ENCODE measurements at places on chromosomes 13 and 19. TPM values are rescaled to one million over a fixed set of nuclear protein-coding genes. Genes with fewer than 3 reads are reported as not detected.

DNA sequence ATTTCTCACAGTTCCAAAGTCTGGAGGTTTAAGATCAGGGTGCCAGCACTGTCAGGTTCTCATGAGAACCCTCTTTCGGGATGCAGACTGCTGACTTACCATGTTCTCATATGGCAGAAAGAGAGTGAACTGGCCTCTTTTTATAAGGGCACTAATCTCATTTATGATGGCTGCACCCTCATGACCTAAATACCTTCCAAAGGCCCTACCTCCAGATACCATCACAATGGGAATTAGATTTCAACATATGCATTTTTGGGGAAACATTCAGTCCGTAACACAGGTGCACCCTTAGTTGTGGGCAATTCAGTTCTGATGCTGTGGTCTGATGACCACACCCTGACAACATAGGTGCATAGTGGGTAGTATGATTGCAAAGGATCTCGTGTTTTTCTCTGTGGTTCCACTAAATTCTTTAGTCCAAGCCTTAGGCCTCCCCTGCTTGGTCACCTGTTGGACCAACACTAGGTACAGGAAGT lies 33.3 kb downstream of the GARRE1 start:
- no peak for DNase-seq

GRCh38 chr13:42574011-42574410 lies at the start of gene TNFSF11:
Gene TNFSF11 (plus strand): TSS chr13:42574152. CDS start chr13:42574304, 152 bp downstream.
- no peak for DNase-seq

FFAR2 gene
- total RNA-seq, result not detected

DNA sequence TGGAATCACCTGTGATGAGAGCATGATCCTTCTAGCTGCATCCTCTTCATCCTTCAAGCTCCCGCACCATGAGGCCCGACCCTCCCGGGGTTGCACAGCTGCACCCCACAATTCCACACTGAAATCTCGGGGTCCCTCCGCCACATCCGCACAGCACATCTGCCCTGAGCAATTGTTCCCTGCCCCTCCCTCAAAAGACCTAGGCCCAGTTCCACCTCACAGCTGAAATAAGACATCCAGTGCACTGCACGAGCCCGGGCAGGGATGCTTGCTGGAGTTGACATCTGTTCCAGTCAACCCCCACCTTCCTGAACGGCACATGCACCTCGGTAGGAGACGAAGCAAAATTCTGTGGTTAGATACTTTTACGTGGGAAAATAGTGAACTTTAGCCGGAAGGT lies 14.7 kb upstream of the SOX1 start:
- DNase-seq, result no peak

GRCh38 chr13:44904967-44905366 lies 84.3 kb downstream of the NUFIP1 start:
- no peak for DNase-seq

PPFIA3 gene
- 1.6 TPM for total RNA-seq

- DNase-seq, result no peak
Observed at GRCh38 chr19:41707502-41707812, 969 bp upstream of the CEACAM5 start.

DNA sequence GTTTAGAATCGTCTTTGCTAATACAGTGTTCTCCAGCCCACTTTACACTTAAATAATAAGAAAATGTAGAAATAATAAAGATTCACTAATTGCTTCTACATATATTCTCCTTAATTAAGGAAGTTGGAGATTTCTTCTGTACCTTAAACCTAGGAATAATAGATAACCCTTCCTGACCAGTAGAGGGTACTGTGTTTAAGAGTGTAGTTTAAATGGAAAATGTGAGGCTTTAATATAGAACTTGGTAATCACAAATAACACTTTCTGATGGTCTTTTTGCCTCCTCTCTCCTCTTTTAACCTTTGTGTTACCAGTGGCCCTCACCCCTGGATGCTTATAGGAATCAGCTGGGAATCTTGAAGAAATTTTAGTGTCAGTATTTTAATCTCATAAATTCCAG lies 20.7 kb downstream of the POMP start:
- DNase-seq, result no peak

DNA sequence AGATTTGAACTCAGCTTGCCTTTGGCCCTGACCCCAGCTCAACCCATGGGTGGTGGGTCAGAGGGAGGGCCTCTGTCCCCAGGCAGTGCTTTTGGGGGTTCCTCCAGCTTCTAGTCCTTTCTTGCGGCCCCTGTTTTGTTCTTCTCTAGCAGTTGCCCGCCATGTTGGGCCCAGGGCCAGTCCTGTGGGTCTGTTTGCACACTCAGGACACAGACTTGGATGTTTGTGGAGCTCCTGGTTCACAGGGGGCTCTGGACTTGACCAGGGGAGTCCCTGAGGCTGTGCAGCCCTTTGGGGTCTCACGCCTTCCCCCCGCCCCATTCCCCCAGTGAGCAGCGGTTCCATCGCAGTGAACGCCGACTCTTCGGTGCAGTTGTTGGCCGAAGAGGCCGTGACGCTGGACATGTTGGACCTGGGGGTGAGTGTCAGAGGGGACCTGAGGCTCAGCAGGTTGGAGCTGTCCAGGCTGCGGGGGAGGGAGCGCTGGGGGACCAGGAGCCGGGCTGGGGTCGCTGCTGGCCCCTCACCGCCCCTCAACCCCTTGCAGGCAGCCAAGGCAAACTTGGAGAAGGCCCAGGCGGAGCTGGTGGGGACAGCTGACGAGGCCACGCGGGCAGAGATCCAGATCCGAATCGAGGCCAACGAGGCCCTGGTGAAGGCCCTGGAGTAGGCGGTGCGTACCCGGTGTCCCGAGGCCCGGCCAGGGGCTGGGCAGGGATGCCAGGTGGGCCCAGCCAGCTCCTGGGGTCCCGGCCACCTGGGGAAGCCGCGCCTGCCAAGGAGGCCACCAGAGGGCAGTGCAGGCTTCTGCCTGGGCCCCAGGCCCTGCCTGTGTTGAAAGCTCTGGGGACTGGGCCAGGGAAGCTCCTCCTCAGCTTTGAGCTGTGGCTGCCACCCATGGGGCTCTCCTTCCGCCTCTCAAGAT lies 2.5 kb downstream of the ATP5F1D start:
- DNase-seq, result peak; percentile 88

GRCh38 chr13:44912278-44913016 lies 76.8 kb downstream of the NUFIP1 start:
- no peak for DNase-seq

GRCh38 chr19:33375837-33376159 lies 2.3 kb downstream of the CEBPG start:
- DNase-seq, result no peak

- no peak for DNase-seq
Observed at GRCh38 chr13:48370815-48371214, 42.1 kb downstream of the LPAR6 start.

FLT1 gene
- 0.71 TPM for total RNA-seq
